Activated T-helper 9 cell treated with anti-CD3 and anti-CD28 coated beads, Interleukin-2, amount 50 U/mL, for 16 hours (primary cell): ENCODE measurements at places on chromosomes 11 and 22.
A peak's percentile ranks its signal among the peaks of the same experiment; 100 is the strongest.

GRCh38 chr11:108224911-108225786 lies 2.3 kb downstream of the ATM start:
- peak; percentile 10 for DNase-seq

DNA sequence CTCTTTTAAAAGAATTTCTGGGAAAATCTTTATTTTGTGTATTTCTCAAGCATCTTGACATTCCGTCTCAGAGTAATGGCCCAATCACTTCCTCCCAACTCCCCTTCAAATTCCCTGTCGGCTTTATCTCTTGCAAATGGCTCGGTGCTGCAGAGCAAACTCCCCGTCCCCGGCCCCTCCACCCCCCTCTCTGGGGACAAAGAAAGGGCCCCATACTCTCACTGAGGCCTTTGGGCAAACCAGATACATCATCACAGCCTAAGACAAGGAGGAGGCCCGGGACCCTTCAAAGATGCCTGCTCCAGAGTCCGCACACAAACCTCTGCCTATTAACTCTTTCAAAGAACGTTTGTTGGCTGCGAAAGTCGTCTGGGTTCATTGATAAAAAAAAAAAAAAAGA lies 3.9 kb upstream of the SMIM38 start:
- DNase-seq, result no peak

- DNase-seq, result no peak
Measured at GRCh38 chr11:16924826-16925560, 89.2 kb downstream of the PLEKHA7 start.

DNA sequence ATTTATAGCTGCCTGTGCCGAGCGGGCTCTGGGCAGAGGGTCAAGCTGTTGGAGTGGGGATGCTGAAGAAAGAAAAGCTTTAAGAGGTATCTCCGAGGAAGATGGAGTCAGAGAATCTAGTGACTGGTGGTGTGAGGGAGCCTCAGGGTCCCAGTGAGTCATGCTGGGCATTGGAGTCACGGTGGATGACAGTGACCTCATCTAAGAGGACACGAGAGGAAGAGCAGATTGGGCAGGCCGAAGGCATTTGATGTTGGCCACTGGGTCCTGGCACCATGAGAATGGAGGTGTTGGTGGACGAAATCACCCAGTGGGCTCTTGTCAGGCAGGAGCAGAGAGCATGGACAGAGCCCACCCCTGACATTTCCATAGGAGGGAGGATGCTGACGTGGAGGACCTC lies 68.4 kb downstream of the TBC1D22A start:
- no peak for DNase-seq

GRCh38 chr22:24319451-24319850 lies 48.8 kb downstream of the SPECC1L start:
- DNase-seq, result no peak

- no peak for DNase-seq
Measured at GRCh38 chr11:64413417-64413816, 54.5 kb downstream of the RPS6KA4 start.

- no peak for DNase-seq
Measured at GRCh38 chr11:26580929-26581328, 8.9 kb upstream of the MUC15 start.

DNA sequence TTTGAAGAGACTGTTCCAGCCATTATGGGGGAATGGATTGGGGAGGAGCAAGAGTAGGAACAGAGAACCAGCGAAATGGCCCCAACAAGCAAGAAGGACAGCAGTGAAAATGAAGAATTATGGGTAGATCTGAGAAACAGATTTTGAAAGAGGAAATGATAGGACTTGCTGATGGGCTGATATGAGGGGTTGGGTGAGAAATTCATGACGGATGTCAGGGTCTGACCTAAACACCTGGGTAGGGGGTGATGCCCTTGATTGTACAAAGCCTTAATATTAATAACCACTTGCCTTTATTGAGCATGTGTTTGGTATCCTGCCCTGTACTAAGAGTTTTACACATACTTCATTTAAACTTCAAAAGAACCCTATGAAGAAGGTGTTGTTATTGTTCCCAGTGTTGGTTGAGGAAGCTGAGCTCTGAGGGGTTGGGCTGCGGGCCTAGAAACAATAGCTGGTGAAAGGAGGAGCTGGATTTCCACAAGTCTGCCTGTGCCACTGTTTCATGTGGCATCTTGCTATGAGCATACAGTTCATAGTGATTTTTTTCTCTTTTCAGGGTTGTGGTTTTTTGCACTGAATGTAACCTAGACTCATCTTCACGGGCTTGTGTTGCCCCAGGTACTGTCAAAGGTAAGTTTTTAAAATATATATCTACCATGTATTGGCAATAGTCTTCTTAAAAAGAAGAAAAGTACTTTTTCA lies 61.1 kb upstream of the TNRC6B start:
- DNase-seq, result no peak

- DNase-seq, result no peak
Measured at GRCh38 chr11:119671051-119671450, 57.9 kb downstream of the NECTIN1 start.

DNA sequence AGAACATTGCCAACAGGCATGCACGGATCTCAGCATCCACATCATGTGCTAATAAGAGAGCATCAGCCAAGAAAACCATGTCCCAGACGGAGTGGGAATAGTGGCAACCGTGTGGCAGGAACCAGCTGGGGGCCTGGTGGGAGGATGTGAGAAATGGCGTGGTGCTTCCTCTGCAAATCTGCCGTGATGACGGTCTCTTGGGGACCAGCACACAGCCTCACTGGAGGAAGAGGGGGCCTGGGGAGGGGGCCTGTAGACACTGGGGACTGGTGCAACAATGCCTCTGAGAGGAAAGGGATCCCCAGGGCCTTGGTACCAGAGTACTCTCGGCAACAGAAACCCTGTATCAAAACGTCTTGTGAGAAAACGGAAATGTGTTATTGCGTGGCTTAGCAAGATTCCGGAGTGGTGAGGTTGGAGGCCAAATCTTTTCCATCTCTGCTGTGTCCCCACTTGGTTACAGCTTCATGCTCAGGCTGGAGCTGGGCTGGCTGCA lies 154.3 kb upstream of the TBCEL start:
- DNase-seq, result no peak

DNA sequence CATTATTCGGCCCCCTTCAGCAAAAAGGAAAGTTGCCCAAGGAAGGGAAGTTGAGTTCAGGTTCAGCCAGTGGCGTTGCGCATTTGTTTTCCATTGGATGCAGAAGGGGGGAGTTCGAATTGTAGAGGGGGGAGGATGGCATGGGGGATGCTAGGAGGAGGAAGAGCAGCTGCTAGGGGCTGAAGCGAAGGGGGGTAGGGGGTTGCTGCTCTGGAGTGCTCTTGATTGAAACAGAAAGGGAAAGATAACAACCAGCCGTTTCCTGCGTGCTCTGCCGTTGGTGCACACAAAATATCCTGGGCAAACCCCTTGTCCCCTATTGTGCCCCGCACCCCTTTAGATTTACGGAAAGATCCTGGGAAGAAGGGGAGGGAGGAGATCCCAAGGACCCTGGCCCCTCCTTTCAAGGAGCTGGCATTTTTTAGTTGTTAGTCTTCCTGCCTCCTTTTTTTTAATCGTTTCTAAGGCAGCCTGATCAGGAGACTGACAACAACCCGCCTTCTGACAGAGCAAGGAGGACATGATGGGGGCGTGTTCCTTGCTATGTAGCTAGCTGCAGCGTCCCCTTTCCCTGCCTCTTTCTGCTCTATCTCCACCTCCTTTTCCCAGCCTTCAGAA lies 2.1 kb downstream of the KMT2A start:
- peak; percentile 36 for DNase-seq

DNA sequence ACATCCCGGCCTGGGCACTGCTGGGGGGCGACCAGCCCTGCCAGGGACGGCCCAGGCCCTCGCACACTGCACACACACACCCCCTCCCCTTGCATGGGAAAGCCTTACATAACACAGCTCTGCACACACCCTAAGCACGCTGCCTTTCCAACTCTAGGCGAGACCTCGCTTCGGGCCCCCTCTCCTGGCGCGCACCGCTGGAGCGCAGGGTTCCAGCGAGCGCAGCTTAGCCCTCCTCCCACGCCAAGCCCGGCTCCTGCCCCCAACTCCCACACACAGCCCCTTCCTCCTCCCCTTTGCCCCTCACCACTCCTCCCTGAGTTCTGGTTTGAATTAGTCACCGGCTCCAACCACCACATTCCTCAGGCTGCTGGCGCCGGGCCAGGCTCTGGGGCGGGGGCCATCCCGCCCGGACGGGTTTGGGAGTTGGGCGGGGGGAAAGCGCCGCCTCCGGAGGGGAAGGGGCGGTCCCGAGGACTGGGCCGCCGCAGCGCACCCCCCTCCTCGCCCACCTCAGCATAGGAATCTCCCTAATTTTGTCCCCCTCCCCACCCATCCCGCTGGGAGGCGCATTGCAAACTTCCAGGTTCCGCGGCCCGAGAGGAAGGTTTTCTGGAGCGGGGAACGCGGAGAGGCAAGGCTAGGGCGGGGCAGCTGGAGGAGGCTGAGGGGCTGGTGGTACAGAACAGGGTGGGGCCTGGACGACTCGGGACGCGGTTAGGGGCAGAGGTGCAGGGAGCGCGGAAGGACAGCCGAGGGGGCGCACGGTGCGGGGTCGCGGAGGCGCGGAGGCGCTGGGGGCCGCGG lies 966 bp downstream of the AHNAK start:
- peak; percentile 58 for DNase-seq

- peak; percentile 61 for DNase-seq
Measured at GRCh38 chr11:75445315-75445953, 12.4 kb upstream of the KLHL35 start.

DNA sequence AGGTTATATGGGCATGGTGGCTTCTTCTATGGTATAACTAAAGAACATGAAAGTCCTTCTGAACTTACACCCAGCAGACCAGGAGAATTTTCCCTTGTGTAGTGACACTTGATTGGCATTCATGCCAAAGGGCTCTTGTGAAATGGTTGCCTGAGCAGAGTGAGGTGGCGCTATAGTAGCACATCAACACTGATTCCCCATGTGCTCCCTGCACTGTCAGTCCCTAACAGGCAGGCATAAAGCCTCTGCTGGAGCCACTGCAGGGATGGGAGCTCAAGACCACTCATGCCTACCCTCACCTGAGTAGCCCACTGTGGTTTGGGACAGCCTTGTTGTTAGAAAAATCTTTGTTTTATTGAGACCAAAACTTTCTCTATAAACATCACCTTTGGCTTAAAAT lies 92.6 kb upstream of the LIN7C start:
- no peak for DNase-seq

DNA sequence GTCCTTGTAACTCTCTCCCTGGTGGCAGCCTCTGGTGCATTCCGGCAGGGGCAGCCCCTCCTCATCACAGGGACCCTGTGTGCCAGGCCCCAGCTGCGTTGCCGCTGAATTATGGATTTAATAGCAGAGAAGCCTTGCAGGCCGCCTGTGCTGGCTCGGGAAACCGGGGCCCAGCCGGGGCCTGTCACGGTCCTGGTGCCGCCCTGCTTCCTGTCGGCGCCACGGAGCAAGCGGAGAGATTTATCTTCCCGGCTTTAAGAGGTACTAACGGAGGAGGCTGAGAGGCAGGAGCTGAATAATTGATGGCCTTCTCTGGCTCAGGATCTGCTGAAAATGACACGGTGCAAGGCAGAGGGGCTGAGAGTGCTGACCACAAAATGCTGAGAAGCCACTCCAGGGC lies 54.0 kb upstream of the CCDC188 start:
- DNase-seq, result no peak

DNA sequence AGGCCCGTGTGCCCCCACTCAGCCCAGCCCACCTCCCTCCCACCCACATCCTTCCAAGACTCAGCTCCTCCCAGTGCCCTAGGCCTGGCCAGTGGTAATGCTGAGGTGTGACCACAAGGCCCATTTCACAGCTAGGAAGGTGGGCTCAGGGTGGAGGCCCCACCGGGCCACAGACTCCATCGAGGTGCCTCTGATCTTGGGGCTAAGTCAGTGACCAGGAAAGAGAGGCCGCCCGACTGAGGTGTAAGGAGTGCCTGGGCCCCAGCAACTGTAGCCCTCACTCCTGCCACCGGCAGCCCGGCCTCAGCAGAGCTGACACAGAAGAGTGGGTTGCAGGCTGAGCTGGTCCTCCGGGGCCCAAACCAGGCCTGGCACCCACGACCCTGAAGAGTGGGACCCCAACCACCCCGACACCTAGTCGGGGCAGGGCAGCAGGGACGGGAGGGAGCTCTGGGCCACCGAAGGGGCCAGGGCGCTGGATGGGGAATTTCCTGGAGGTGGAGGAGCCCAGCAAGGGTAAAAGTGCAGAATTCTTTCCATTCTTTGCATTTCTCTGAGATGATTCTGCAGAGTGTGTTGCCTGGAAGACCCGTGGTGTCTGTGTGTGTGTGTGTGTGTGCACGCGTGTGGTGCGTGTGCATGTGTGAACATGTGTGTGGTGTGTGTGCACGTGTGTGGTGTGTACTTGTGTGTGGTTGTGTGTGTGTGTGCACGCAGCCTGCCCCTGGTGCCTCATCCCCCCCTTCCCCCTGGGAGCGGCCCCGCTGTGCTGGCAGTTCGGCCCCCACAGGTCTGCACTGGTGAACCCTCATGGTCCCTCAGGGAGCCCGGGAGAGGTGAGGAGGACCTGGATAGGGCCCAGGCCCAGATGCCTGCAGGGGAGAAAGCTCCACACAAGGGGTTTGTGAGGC lies 8.3 kb upstream of the PIM3 start:
- no peak for DNase-seq

DNA sequence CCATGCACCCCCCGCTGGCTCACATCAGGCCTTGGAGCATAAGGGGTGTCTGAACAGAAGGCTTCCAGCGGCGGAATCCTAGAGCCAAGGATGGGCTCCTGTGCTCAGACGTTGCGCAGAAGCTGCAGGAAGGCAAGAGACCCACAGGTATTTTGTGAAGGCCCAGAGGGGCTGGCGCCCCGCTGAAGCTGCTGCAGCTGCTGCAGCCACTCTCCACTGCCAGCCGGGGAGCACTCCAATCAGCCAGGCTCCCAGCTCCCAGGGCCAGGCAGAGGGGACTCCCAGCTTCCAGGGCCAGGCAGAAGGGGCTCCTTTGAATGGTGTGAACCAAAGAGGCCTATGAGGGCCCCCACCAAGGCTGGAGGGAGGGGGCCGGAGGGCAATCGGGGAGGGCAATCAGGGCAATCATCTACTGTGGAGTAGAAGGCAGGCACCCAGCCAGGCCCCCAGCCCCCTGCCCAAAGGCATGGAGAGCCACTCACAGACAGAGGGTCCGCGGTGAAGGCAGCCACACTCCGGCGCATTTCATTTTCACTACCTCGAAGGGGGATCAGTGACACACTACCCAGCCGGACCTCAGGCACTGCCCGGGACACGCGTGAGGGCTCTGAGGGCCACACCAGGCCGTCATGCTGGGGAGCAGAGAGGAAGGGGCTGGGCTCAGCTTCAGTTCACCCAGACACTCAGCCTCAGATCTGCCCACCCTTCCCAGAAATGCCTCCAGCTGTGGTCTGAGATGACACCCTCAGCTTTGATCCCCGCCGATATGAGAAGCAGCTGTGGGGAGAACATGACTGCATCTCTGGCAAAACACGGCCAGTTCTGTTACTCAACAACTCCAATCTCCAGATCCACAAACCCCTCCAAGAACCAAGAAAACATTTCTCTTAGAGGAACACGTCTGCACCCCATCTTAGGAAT lies 11.6 kb upstream of the PDE2A start:
- DNase-seq, result no peak
